Epithelial cell of esophagus (primary cell): ENCODE measurements at places on chromosomes 11 and 22.

- no peak for DNase-seq
Measured at GRCh38 chr11:9231848-9232177, 33.3 kb downstream of the DENND5A start.

DNA sequence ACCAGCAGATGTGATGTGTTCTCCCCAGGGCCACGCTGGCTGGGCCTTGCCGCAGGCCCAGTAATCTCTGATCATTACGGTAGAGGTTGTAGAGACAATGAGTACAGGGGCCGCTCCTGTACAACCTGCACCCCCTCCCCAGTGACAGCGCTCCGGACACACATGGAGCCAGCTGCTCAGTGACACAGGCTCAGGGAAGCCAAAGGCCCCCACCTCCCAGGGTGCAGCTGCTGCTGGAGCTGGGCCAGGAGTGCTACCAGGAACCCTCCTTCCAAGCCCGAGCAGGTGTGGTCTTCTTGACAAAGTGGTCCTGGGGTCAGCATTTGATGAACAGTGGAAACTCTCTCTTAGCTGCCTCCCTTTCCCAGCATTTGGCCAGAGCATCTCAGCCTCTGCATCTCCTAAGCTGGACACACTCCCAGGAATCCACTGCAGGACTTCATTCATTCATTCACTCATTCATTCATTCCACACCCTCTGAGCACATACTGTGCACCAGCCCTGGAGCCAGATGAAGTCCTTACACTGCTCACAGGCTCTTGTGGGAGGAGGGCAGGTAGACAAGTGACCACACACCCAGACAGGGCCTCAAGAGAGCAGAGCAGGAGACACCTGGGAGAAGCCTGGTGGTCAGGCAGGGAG is 49.6 kb upstream of the MPEG1 start:
- no peak for DNase-seq

DNA sequence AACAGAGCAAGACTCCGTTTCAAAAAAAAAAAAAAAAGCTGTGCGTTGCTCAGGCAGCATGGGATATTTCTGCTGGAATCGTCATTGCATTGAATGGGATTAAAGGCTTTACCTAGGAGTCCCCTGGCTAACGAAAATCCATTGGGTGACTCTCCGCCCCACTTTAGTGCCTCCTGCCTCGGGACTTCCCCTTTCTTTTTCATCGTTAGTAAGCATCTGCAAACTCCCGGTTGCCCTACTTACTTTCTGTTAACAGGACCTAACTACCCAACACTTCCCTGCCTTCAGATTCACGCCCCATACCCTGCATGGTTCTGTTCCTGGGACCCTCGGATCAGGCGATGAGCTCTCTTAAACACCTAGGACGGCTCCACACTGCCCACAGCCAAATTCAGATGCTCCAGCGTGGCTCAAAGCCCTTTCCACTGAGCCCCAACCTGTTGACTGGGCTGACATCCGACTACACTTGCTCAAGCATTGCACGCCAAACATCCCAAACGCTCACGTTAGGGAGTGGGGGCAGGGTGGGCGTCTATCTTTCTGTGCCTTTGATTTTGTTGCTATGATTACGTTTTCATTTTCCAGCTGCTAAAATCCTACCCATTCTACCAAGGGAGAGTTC is 143.8 kb downstream of the ST3GAL4 start:
- DNase-seq, result no peak

DNA sequence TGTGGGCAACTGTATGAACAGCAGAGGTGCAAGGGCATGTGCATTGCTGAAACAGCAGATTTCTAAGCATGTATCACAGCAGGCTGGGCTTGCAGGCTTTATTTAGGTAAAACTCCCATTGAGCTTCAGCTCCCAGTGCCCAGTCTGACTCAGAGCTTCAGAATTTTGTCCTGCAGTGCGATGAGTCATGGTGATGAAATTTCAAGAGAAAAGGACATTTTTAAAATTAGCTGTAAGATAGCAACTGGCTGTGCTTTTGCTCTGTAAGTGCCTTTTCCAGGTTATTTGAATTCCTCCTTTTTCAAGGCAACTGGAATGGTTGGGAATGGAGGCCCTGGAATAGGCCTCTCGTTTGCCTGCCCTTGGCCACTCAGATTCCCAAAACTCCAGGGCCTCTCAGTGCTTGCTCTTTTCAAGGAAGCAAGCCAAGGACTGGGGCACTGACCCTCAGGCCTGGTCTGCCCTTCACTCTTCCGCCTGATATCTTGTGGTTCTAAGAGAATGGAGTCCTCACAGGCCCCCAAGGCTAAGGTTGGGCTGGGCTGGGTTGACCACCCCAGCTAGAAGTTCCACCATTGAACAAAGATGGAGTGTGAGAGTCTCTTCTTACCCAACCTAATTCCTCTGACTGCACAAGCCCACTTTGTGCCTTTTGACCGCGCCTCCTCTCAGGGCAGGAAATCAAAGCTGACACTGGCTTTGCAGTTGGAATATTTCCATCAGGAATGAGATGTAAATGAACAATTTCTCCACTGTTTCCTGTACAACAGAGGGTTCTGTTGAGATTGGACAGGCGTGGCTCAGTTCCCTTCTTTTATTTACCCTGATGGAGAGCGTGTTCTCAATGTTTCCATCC is 59.5 kb upstream of the PRSS23 start:
- peak; percentile 94 for DNase-seq

DNA sequence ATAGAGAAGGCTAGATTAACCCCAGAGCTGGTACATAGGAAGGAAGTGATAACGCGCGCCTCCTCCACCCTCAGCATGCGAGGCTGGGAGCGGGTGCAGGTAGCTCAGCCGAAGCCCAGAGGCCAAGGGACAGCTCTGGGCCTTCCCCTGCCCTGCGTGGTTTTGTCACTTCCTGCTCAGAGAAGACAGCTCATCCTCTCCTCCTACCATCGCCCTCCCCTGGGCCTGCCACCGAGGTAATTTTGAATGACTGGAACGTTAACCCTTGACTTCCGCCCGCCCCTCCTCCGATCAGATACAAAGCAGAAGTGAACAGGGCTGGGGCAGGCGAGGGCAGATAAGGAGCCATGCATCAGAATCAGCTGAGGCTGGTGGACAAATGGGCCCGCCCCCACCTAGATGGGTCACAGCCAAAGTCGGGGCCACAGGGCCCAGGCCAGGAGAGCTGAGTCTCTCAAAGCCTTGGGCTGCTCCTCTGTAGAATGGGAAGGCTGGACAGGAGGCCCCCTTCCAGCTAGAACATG is 1.6 kb downstream of the RAC2 start:
- peak; percentile 64 for DNase-seq

GRCh38 chr22:37019309-37020191 is at the start of the genes MPST and TST:
TSS of gene MPST (plus strand) at chr22:37019742. CDS start at chr22:37019837, 95 bp downstream.
TSS of gene TST (minus strand) at chr22:37019447. CDS start at chr22:37018732, 715 bp downstream.
- peak; percentile 65 for DNase-seq

- no peak for DNase-seq
Measured at GRCh38 chr22:23511627-23512347, 68.3 kb downstream of the IGLL1 start.

DNA sequence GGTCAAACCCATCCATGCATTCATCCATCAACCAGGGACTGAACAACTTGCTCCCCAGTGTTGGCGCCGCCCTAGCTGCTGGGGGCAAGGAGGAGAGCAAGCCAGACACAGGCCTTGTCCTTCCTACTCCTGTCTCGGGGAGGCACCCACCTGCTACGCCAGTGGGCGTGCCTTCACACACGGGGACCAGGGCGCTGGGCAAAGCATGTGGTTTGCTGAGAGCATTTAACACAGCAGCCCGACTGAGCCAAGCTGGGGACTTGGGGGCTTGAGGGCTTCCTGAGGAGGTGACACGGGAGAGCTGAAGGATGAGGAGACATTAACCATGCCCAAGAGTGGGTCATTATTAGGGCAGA is 30.6 kb downstream of the CACNA1I start:
- DNase-seq, result no peak

- DNase-seq, result no peak
Measured at GRCh38 chr11:6745465-6746015, 26.2 kb downstream of the OR2AG2 start.

DNA sequence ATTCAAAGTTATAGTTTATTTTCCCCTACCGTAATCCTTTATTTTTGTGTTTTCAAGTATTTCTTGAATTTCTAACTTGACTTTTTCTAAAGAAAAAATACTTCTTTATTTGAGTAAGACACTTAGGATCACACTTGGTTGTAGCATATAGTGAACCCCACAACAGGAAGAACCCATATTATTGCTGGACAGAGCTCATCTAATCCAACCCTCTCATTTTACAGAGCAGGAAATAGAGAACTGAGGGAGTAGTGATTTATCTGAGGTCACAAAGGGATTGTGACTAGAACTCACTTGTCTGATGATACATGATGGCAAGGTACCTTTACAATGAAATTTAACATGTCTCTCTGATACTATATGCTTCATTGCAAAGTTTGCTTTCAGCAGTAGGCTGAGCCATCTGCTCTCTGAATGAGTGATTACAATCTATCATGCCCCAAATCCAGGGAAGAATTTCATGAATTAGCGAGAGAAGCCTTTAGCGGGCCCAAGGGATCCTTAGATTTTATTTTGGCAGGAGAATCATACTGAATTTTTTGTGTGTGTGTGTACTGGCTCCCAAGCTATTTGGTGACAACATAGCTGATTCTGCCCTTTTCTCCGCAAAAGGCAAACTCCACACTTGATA is 9.8 kb downstream of the SLC17A6 start:
- DNase-seq, result no peak

- DNase-seq, result peak; percentile 91
Measured at GRCh38 chr11:124402326-124402922, 3.6 kb upstream of the OR8B3 start.

DNA sequence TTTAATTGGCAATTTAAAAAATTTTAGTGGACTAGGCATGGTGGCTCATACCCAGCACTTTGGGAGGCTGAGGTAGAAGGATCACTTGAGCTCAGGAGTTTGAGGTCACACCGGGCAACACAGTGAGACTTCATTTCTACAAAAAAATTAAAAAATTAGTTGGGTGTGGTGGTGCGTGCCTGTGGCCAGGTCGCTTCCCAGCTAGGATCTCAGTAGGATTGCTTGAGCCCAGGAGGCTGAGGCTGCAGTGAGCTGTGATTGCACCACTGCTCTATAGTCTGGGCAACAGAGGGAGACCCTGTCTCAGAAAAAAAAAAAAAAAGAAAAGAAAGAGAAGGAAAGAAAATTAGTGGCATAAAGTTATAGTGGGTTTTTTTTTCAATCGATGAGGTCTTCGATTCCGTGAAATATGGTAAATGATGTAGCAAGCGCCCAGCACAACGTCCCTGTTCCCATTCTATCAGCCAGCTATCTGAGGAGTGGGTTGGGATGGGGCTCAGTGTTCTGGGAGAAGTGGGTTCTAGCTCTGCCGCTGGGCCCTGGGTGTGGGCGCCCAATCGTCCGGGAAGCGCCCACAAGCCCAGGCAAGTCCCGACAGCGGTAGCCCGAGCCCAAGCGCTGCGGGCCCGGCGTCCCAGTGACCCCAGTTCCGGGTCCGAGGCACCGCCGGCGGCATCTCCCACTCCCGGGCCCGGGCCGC is 1.4 kb downstream of the FOSL1 start:
- peak; percentile 89 for DNase-seq

DNA sequence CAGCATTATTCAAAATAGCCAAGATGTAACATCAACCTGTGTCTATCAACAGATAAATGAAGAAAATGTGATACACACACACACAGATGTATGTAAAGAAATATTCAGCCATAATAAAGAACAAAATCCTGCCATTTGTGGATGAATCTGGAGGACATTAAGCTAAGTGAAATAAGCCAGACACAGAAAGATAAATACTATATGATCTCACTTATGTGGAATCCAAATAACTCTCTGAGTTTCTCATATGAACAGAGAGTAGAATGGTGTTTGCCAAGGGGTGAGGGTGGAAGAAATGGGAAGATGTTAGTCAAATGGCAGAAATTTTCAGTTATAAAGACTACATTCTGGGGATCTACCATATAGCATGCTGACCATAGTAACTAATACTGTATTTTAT is 224.2 kb downstream of the GUCY1A2 start:
- no peak for DNase-seq

GRCh38 chr22:23256171-23256932 is 76.0 kb downstream of the BCR start:
- no peak for DNase-seq

DNA sequence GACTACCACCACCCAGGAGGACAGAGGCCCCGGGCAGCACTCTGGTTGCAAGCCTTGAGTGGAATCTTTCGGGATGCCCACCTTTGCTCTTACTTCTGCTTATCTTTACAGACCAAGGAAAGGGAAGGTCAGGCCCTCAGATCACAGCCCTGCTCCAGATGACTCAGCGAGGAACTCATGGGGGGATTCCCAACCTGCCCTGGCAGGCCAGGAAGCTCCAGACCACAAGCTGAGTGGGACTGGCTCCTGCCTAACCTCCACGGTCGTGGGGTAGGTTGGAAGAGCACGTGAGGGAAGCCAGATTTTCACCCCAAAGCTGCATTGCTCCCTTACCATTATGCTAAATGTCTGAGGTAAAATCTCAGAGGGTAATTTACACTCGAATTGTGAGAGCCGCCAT is 11.8 kb downstream of the TBC1D10A start:
- DNase-seq, result peak; percentile 56

- DNase-seq, result no peak
Measured at GRCh38 chr11:25928076-25928475, 403.9 kb upstream of the ANO3 start.

DNA sequence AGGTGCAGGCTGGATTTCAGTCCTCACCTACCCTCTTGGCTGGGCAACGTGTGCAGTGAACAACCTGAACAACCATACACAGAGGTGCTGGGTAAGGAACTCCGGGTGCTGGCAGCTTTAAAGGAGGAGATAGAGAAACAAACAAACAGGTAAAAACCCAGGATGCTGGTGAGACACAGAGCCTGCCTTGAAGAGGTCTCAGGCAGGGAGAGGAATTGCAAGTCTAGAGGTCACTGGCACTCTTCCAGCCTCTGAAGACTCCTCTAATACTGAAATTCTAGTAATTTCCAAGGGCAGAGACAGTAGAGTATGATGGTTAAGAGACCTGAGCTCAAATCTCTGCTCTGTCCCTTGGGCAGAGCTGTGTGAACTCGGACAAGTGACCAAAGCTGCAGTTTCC is 192.5 kb downstream of the CEP164 start:
- no peak for DNase-seq

GRCh38 chr11:31824332-31824878 is 13.3 kb upstream of the PAX6 start:
- no peak for DNase-seq

DNA sequence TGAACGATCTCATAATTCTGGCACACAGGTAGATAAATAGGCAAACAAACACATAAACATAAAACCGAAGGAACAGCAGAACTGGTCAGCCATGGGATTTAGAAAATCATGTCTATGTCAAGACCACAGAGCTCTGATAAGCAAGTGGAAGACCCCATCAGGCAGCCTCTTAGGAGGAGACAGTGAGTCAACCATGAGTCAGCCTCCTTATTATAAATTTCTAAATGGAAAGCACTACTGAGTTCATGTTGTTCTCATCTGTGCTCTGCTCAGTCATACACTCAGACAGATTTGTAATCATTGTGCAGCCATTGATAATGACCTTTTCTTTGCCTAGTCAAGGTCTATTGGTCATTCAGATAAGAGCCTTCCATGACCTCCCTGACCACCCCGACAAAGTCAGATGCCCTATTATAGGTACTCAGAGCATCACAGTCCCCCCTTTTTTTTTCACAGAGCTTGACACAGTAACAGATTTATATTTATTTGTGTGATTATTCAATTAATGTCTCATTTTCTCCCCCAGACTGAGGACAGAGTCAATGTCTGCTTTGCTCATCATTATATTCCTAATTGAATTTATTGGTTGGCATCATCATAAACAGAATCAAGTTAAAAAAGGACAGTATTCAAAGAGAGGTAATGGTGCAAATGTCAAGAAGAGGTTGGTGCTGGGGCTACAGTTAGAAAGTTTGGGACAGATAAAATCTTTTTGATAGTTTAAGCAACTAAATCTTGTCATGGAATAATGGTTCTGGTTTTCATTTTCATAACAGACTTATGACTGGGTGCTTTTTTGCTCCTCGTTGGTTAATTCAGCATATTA is 579.7 kb upstream of the CCDC90B start:
- peak; percentile 23 for DNase-seq
